NCI-H2171 treated with DMSO at 0.1 percent for 48 hours (cell line): ENCODE measurements at places on chromosomes 2 and 18.
A peak's percentile ranks its signal among the peaks of the same experiment; 100 is the strongest.

GRCh38 chr2:37325625-37326071 lies 1.0 kb upstream of the PRKD3 start:
- DNase-seq = no peak

DNA sequence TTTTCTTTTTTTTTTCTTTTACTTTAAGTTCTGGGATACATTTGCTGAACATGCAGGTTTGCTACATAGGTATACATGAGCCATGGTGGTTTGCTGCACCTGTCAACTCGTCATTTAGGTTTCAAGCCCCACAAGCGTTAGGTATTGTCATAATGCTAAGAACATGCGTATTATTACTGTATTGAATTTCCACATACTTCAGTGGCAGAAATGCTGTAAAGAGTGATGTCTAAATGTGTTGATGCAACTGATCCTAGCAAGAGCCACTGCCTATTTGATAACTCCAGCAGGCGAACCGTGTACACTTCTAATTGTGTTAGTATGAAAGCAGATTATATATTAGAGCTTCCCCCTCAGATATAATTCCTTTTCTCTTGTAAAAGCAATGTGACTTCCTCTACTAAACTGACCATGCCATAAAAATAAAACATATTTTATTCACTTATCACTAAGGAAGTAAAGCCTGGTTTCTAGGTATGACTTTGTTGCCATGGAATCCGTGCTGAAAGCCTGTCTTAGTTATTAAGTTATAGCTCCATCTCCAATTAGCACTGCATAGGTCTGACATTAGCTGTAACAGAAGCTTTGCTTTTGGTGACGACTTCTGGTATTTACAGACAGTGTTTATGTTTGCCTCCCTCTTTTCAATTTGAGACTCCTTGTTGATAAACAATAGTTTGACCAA lies 280.0 kb downstream of the GALR1 start:
- DNase-seq = no peak

- DNase-seq = no peak
Measured at GRCh38 chr2:2902547-2903281, 474.9 kb downstream of the EIPR1 start.

- DNase-seq = peak; percentile 84
Measured at GRCh38 chr2:145012214-145012670, 492.3 kb upstream of the ZEB2 start.

DNA sequence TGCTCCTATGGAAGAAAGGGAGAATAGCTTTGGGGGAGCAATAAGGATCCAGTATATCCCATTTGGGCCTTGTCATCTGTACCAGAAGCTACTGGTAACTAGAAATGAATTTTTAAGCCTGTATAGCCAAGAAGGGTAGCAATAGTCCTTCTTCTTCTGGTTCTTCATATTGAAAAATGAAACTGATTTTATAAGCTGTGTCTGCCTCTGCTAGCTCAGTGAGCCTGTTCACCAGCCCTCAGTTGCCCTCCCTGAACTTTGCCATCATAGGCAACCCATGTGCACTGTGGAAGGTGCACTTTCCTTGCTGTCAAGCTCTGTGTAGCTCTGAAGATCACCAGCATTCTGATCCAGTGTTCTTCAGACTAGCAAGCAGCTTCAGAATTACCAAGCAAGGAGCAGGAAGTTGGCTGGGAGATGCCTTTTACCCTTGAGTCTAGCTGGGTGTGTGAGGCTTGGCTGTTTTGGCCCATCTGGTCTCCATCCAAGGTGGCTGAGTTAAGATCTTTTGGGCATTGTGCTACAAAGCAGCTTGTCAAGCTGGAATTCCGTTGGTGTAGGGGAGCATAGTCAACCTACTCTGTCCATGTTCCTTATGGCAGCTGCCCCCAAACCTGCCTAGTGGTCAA lies 55.8 kb upstream of the MGAT5 start:
- no peak for DNase-seq

- no peak for DNase-seq
Measured at GRCh38 chr2:114814355-114814754, 371.9 kb downstream of the DPP10 start.

GRCh38 chr2:181104512-181105115 lies 124.2 kb downstream of the UBE2E3 start:
- peak; percentile 93 for DNase-seq

DNA sequence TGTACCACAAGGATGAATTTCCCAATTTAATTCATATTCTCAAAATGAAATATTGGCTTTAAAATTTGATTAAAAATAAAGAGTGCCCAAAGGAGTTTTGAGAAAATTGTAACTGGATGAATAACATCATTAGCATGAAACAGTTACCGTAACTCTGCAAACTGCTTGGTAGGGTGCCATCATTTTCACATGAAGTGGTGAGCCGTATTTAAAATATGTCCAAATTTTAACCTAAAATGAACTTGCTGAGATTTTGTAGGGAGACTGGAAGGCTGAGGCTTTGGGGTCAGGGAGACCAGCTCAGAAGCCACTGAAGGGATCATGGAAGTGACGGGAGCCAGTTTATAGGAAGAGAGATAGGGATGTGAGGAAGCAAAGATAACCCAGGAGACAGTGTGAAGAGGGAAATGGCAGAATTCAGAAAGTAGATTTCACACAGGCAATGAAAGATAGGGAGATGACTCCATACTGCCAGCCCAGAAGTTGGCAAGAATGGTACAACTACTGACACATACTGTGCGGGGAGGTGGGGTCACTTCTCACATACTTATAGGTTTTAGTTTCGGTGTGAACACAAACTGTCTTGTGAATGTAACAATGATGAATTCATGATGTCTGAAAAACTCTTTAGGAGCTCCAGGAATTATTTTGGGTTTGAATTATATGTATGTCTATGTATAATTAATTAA lies 53.8 kb downstream of the EFEMP1 start:
- DNase-seq = no peak

GRCh38 chr18:55321265-55322177 lies 266.5 kb downstream of the TCF4 start:
- peak; percentile 89 for DNase-seq

- peak; percentile 59 for DNase-seq
Measured at GRCh38 chr2:105521176-105521575, 122.3 kb upstream of the FHL2 start.
